ENCODE measurements at places on chromosomes 11 and 22. TPM values are rescaled to one million over a fixed set of nuclear protein-coding genes. Genes with fewer than 3 reads are reported as not detected.

Gene ACRV1
- not detected for polyA plus RNA-seq

Gene PAFAH1B2
- polyA plus RNA-seq = 23.7 TPM

Gene FOLH1
- polyA plus RNA-seq = not detected

DNA sequence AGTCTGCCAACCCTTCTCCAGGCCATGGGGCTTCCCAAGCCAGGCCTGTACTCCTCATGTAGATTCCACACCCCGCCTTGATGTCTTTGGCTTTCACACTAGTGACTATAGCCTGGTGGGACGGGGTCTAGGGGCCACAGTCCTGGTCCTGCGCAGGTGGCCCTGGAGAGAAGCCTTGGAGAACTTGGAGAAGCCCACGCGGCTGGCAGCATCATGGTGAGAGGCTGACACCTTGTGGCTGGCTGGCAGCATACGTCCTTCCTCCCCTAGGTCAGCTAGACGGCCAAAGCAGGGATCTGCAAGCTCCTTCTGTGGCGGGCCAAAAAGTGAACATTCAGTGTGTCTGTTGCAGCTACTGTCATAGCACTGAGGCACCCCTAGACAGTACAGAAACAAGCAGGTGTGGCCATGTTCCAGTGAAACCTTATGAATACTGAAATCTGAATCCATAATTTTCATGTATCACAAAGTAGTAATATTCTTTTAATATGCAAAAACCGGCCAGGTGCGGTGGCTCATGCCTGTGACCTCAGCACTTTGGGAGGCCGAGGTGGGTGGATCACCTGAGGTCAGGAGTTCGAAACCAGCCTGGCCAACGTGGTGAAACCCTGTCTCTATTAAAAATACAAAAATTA, 42.0 kb downstream of the FAM83F start:
- DNase-seq = peak; percentile 46

DNA sequence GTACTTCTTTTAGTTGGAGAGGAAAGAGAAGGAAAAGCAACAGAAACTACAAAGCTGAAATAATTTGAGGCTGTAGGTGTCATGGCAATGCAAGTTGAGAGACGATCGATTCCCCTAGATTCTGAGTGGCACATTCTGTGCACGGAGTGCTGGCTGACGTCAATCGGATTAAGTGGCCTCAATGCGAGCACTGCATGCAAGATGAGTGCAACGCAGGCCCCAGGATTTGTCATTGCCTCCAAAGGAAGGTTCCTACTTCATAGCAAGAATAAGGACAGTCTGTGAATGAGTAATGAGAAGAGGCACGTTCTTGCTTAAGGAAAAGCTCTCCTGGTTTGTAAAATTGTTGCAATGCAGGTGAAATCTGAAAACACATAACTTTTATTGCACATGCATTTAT, 892.4 kb downstream of the KCNA4 start:
- DNase-seq = no peak

- no peak for DNase-seq
These were observed 14.6 kb downstream of the MS4A18 start for GRCh38 chr11:60739114-60739513.

- no peak for DNase-seq
These were observed 177.1 kb upstream of the PITPNB start for GRCh38 chr22:28096161-28096560.
